ENCODE measurements at places on chromosomes 7 and 10. TPM values are rescaled to one million over a fixed set of nuclear protein-coding genes. Genes with fewer than 3 reads are reported as not detected.
A peak's percentile ranks its signal among the peaks of the same experiment; 100 is the strongest.

OR2A7 gene
- 2.3 TPM for total RNA-seq

SPDYE6 gene
- total RNA-seq = not detected

CLDN4 gene
- total RNA-seq = 0.38 TPM

DNA sequence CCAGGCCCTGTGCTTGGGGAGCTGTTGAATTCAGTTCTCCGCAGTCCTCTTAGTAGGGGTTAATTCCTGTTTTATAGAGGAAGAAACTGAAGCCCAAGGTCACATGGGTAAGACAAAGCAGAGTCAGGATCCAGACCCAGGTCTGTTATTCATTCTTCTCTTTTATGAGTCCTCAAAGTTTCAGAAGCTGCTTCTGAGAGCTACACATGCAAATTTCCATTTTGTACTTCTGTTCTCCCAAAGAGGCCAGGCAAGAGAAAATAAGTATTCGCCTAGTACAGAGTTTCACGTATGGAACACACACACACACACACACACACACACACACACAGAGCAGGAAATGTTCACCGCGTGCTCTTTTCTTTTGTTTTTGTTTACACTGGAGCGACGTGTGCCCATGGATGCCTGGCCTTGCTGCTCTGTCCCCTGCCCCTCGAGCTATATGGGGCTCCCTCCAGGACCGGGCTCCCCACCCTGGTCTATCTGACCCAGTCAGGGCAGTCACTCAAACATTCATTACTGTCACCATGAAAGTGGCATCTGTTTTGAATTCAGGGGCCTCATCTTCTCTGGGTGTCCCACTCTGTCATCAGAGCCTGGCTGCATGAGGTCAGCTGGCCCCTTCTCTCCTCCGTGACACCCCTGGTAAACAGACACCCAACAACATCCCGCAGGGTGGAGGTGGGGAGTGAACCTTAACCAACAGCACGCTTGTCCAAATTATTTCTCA, 84.4 kb downstream of the TNS3 start:
- peak; percentile 52 for DNase-seq
- H3K4me3 ChIP-seq = no peak overlapping the region
- H3K27ac ChIP-seq = peak overlapping the region; percentile 56
- H3K36me3 ChIP-seq = no peaks in the 10 kb centered on the region
- H3K4me1 ChIP-seq = peaks cover 47% of the 10 kb centered on the region
- H3K27me3 ChIP-seq = no peaks in the 10 kb centered on the region

GRCh38 chr7:156479596-156479995, 161.0 kb upstream of the RNF32 start:
- no peak overlapping the region for H3K27ac ChIP-seq
- H3K36me3 ChIP-seq = no peaks in the 10 kb centered on the region
- no peak for DNase-seq
- H3K4me3 ChIP-seq = no peak overlapping the region
- no peaks in the 10 kb centered on the region for H3K27me3 ChIP-seq
